ENCODE measurements at places on chromosomes 2 and 18.

GRCh38 chr2:88127888-88128653, at the start of gene FABP1:
TSS of gene FABP1 (minus strand) at chr2:88128062. CDS start at chr2:88128017, 45 bp downstream.
- no peak for DNase-seq

DNA sequence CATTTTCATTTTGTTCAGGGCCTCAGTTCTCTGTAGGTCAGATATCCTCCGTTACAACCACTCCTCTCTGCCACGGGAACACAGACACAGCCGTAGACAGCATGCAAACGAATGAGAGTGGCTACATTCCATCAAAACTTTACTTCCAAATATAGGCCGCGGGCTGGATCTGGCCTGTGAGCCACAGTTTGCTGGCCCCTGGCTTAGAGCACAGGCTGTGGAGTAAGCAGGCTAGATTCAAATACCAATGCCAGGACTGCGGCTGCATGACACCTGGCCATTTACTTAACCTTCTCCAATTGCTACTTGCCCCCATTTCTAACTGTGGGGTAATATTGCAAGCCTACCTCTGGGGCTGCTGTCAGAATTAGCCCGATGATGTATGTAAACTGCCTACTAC, 325.8 kb upstream of the POU3F3 start:
- DNase-seq: no peak

GRCh38 chr2:163943403-163944346, 207.9 kb upstream of the FIGN start:
- no peak for DNase-seq

GRCh38 chr18:13611601-13612195, 114.7 kb downstream of the FAM210A start:
- no peak for DNase-seq

GRCh38 chr2:224884188-224884587, 158.1 kb downstream of the DOCK10 start:
- no peak for DNase-seq

DNA sequence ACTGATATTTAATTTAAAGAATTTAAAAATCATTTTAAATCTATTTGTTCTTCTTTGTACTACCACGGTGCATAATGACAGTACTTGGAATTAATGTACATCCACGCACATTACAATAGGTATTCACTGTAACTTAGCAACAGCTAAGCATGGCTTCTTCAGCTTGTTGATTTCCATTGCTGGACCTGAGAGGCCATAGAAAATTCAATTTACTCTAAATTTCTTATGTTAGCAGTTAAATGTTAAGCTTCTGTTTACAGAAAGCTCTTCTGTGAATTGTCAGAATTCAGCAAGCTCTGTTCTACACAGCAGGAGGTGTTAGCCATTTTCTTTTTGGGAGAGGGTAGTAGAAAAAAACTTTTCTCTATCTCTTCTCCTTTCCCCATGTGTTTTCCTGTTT, 1149.3 kb upstream of the CDH2 start:
- no peak for DNase-seq

- DNase-seq: no peak
These were observed 195.7 kb downstream of the MTCL1 start for GRCh38 chr18:8901019-8901418.

DNA sequence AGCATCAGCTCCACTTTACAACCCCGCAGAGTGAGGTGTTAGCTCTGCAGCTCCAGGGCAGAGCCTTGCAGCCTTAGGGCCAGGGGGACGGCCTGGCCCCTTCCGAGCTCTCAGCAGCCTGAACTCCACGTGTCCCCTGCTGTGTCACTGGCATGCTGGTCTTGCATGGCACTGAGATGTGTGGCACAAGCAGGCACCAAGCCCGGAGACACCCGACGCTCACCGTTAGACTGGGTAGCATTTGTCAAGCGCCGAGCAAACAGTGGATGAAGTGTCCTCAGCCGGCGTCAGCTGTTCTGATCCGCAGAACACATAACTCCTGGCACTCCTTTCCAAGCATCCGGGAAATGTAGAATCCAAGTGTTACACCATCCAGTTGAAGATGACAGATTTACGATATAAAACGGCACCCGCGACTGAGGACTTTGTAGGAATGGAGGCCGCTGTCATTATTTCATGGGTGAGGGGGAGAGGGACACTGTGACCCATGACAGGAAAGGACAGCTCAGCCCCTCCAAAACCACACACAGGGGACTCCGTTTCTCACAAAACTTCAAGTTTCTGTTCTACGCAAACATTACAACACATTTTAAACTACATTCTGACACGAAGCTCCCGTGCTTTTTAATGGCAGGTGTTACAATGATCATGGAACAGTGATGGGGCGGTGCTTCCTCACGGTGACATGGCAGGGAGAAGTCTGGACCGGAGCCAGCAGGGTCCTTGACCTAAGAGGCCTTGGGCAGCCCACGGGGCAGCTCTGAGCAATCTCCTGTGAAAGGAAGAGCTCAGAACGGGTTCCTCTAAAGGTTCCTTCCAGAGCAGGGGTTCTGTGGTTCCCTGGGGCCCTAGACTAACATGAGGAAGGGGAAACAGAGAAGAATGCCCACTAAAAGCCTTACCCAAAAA, 89.4 kb downstream of the HDAC4 start:
- DNase-seq: no peak

GRCh38 chr2:231604101-231604684, 11.5 kb downstream of the TEX44 start:
- no peak for DNase-seq

DNA sequence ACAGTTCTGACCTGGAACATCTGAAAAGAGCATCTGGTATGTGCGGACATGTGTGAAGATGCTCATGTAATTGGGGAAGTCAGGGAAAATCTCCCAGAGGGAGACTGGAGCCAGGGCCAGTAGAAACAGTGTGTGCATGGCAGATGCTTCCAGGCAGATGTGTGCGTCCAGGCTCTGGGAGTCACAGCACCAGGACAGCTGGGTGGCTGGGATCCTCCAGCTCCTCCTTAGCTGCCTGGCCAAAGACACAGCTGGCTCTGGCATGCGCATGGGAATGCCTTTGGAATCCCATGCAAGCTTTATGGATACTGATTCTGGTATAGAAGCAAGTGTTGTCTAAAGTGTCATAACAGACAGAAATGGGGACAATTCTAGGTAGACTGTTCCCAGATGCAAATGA, 369.7 kb downstream of the INSIG2 start:
- no peak for DNase-seq

- no peak for DNase-seq
These were observed 96.0 kb upstream of the NEUROD1 start for GRCh38 chr2:181776336-181776735.

DNA sequence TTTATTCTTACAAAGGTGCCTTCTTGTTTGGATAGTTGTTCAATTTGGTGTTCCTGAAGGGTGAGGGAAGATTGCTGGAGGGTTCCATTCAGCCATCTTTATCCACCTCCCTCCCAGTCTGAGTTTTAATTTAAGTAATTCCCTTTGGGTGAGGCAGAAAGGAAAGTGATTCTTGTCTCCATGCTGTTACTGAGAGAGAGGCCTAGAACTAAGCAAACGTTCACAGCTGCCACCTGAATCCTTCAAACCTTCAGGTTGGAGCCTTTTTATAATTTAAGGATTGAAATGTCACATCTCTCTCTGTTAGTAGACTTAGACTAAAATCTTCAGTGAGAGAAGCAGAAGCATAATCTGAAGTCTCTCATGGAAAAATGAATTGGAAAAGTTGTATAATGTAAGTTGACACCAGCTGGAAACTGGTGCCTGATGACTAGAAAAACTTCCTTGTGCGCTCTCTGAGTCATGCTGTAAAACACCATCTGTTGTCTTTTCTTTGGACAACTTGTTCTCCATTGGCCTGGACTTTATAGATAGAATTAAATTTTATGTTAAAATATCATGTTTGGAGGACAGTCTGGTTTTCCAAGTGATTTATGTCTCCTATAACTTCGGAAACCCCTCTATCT, 14.6 kb downstream of the STRADB start:
- no peak for DNase-seq

DNA sequence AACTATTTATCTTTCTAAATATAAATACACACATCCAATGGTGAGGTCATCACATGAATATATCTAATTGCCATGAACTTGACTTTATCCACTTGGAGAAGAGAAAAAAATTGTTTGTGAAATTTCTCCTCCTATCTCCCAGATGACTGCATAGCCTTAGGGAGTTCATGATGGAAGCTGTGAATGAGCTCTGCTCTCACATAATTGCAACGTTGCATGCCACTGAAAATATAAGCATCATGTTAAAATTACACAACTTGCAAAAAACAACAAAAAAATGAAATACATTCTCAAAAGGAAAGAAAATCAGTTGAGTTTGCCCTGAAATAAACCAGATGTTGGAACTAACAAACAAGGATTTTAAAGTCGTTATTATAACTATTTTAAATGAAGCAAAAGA, 50.6 kb upstream of the OSR1 start:
- no peak for DNase-seq

DNA sequence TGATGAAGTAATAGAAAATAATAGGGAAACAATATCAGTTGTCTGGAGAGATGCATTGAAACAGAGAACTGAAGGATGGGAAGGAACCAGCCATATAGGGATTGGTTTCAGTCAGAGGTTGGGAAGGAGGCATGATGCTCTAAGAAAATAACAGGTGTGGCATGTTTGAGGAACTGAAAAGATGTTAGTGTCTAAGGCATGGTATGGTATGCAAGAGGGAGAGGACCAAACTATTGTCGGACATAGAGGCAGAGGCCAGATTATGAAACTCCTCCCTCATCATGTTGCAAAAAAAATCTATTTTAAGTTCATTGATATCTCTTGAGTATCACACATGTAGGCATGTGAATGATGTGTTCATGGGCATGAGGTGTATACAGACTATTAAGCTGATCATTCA, 48.9 kb upstream of the EMILIN2 start:
- DNase-seq: no peak

DNA sequence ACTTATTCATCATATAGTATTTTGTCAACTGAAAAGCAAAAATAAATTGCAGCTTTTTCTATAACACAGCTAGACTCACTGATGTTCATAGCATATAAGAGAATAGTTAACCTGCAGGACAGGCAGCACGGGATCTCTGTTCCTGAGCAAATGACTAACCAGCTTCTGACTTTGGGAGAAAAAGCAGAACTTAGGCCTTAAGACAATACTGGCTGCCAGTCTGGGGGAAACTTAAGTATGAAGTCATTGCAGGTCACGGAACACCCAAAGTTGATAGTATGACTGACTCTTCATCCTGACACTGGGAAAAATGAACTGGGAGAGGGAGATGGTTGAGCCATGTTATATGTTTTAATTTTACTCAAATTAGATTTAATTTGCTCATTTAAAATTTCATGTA, 113.0 kb downstream of the DPP4 start:
- no peak for DNase-seq

- no peak for DNase-seq
These were observed 261.6 kb upstream of the SPOPL start for GRCh38 chr2:138239902-138240491.

DNA sequence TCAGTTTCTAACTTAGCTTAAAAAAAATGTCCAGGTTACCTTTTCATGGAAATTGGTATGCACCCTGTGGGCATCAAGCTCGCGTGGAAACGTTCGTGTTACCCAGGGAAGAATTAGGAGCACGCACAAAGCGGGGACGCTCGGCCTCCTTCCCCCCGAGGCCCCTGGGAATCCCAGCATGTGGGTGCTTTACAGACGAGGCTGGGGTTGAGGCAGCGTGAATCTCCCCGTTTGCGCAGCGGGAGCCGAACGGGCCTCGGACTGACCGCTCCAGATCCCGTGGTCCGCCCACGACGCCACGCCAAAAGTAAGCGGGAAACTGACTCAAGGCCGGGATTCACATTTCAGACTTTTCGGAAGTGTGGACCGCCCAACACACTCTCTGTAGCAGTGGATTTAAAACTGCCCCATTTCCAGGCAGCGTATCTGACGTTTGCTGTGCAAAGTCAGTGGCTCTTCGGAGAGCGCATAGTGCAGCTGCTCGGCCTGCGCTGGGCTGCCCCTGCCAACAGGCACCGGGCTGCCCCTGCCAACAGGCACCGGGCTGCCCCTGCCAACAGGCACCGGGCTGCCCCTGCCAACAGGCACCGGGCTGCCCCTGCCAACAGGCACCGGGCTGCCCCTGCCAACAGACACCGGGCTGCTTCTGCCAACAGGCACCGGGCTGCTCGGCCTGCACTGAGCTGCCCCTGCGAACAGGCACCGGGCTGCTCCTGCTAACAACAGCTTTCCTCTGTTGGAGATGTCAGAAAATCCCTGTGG, 49.7 kb downstream of the SH3YL1 start:
- DNase-seq: no peak

DNA sequence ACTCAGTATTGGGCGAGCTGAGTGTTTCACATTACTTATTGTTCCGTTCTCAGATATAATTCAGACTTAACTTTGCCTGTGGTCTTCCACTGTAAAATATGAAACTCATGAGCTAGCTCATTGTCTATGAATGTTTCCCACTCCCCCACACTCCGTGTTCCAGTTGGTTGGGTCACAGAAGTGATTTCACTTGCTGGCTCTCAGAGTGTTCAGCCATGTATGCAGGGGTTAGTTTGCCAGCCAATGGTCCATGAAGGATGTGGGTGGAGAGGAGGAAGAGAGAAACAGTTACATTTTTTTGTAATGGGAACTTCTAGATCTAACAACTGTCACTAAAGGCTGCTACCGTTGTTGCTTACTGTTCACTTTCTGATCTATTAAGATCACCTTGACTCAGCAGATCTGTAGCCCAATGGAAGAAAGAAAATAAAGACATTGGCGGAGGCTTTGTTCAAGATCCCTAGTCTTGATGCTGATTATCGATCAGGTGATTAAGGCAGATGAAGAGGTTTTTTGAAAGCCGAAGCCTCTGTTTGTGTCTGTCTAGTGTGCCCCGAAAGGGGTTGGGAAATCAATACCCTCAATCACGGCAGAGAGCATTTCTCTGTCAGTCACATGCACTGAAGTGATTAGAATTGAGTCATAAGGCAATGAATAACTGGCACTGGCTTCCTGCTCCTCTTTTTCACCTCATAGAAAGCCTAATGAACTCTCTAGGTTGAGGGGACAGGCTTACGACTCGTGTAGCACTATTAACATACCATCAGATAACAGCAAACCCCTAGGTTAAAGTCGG, 279.7 kb upstream of the FIGN start:
- no peak for DNase-seq

DNA sequence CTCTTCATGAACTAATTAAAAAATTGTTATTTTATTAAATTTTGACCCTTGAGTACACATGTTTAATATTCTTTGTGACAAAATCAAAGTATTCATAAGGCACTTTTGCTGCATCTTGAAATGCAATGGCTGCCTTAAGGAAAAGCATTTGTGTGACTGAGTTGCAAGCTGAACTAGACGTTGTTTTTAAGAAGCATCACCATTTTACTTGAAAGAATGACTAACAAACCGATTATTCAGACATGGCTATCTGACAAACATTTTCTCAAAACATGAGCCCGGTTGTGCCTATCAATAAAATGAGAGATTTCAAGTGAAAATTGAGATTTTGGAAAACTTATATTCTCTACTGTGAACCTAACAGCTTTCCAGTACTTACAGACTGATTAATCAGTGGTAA, 2.8 kb downstream of the GCFC2 start:
- no peak for DNase-seq

GRCh38 chr2:54665436-54665856, 58.0 kb upstream of the EML6 start:
- DNase-seq: peak; percentile 30

- DNase-seq: no peak
These were observed 707 bp upstream of the DGUOK start for GRCh38 chr2:73925853-73926492.

Data from stimulated activated CD4-positive, alpha-beta T cell treated with anti-CD3 and anti-CD28 coated beads, Interleukin-4, amount 100 ng/mL, for 48 hours (primary cell).